A549 treated with CpdA at 1 μM for 4 hours (cell line): ENCODE measurements at places on chromosomes 2 and 18. TPM values are rescaled to one million over a fixed set of nuclear protein-coding genes. Genes with fewer than 3 reads are reported as not detected.

Gene C2orf66
- total RNA-seq, result 0.08 to 0.15 TPM (median 0.09 TPM) in 4 of 5 replicates, not detected in the other

Gene TRIM43
- 0.07 TPM in 1 of 5 replicates, not detected in the others for total RNA-seq

Gene HOXD12
- not detected in 5 replicates for total RNA-seq

Gene STK17B
- 3.7 to 5.8 TPM (median 4.3 TPM) in 5 replicates for total RNA-seq

Gene SERPINB13
- total RNA-seq, result not detected in 5 replicates

Gene CYTIP
- not detected in 5 replicates for total RNA-seq

Gene TOGARAM2
- 0.06 to 0.31 TPM (median 0.13 TPM) in 4 of 5 replicates, not detected in the other for total RNA-seq

Gene FHL2
- 63.2 to 81.4 TPM (median 74.6 TPM) in 5 replicates for total RNA-seq

Gene RESP18
- total RNA-seq, result not detected in 5 replicates
